GM12864 (cell line): ENCODE measurements at places on chromosomes 5 and 9.
A peak's percentile ranks its signal among the peaks of the same experiment; 100 is the strongest.

GRCh38 chr5:147559749-147560148 lies 49.9 kb upstream of the DPYSL3 start:
- DNase-seq = no peak

- DNase-seq = no peak
These were observed 10.3 kb upstream of the WDR5 start for GRCh38 chr9:134125413-134126095.

- no peak for DNase-seq
These were observed 67.0 kb upstream of the ATG10 start for GRCh38 chr5:81904861-81905260.

DNA sequence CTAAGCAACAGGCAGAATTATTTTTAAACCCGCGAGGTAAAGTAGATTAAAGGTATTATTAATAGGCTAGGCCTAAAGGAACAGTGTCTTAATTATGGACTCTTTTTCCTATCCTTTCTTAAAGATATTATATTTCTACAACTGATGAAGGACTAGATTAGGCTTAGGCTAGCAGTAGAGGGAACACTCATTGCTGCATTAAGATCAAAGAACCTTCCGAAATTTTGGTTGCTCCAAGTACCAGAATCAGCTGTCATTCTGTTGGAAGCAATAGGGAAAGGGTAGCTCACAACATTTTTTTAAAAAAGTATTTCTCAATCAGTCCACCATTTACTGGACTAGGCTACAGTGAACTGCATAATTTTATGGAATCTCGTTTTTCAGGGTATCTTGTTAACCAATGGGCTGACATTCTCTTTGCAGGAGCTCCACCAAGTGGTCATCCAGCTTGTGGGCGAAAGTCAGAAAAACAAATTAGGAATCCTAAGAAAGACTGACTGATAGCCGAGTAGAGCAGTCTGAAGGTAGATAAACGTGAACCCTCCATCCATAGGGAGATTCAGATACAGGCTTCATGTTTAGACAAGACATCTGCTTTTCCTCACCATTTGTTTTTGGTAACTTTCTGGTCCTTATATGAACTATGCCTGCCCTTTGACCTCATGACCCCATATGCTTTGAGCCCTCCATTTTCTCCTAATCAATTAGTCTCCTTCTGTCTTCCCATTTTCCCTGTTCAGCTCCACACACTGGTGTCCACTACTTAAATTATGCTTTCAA lies 103.6 kb upstream of the CHD1 start:
- no peak for DNase-seq

DNA sequence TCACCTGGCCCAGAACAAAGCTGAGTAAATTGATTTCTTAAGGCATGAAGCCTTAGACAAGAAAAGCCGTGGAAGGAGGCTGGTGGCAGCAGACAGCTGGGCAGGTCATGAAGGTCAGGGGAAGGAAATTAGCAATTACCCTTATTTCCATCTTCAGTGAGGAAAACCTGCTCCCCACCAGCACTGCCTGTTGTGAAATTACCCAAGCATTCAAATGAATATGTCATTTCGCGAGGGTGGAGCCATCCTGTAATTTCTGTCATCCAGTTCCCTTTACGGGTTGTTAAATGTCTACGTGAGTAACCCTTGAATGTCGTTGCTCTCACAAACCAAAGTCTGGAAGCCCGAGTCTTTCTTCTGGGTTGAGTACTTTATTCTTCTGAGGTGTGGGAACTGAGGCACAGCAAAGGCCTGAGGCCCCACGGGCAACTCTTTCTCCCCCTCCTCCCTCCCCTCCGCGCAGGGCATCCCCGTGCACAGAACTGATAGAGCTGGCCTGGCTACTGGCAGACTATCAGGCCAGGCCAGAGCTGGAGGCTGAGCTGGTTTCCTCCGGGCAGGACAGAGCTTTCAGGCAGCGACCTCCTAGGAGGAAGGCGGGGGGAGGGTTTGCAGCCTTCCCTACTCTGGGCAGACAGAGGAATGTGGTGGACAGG lies 22.0 kb upstream of the AK3 start:
- no peak for DNase-seq

- no peak for DNase-seq
These were observed 19.0 kb downstream of the SPDL1 start for GRCh38 chr5:169602535-169602934.

DNA sequence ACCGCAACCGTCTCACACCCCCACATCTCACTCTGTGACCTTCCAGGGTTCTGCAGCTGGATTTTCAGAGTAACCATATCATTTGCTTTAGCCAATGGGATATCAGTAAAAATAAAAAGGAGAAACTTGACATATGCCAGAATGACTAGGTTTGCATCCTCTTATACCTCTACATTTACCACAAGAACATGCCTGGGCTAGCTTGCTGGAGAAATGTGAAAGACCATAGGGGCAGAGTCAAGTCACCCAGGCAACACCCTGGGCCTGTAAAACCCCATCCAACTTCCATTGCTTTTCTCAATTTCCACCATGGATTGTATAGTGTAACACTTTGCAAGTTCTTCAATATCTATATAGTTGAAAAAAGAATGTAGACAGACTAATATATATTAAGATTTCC lies 731.1 kb downstream of the PTPRD start:
- no peak for DNase-seq

- DNase-seq = no peak
These were observed 65.2 kb downstream of the PPARGC1B start for GRCh38 chr5:149795360-149795759.

DNA sequence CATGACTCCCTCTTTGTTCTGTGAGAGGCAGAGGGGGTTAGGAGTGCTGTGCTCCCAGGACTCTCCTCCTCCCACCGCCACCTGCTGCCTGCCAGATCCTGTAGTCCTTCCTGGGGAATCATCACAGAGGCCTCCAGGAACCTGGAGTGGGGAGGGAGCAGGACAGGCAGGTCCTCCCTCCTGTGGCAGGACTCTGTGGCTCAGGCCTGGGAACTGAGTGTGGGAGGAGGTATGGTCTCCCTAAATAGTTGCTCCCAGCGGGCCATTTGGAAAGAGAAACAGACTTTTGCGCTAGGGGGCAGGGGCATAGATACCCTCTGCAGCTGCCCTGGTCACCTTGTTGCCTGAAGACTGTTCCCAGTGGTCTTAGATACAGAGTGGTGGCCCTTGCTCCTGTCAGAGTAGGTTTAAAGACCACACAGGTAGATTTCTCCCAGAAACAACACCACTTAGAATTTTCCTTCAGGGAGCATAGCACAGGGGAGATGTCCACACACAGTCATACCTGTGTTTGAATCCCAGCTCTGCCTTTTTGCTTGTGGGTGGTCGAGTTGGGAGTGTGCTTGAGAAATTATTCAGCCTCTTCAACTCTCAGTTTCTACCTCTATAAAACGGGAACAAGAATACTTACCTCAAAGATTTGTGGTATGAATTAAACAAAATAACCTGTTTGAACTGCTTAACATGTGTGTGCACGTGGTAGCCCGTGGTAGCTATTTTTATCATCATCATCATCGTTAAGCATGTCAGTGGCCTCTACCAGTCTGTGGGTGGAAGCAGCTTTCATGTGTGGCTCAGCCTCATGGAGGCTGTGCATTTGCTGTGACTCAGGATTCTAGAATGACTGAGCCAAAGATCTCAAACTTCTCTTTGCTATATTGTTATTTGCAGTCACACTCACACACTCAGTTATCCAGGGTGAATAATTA lies 55.8 kb downstream of the SLC22A5 start:
- peak; percentile 88 for DNase-seq

GRCh38 chr9:6153425-6153824 lies 62.2 kb upstream of the IL33 start:
- DNase-seq = no peak

DNA sequence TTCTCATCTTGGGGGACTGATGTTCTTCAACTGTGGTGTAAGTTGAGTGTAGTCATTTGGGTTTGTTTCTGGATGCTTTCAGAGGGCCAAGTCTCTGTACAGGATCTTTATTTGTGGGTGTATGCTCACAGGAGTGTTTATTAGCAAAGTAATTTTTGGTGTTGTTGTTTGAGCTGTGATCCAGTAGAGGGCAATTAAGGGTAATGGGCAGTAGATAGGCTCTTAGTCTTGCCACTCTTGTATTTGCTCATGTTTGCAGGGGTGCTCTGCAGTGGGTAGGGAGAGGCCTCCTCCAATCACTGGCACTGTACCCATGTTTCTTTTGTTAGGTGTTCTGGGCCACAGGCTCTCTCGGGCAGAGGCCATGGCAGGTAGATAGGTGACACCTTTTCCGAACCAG lies 45.9 kb upstream of the ITGA2 start:
- DNase-seq = no peak

DNA sequence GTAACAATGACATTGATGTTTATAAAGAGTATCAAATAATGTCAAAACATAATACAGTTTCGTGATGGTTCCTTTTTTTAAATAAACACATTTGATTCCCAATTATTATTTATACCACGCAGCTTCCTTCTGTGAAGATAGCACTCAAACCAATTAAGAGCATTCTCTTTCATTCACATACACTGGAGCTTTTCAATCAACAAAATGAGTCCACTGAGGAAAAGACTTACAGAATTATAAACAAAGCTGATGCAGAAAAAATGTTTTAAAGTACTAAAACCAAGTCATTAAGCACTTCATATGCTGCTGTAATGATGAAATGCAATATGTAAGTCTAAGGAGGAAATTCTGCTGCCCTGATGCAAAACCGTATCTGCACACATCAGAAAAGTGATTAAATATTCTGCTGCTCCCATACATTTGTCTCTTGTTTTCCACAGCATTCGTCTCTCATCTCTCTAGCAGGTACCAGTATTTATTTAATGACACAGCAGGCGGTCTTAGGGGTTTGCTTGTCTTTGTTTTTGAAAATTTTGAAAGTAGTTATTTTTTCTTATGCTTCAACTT lies 147.1 kb downstream of the CDH10 start:
- no peak for DNase-seq

DNA sequence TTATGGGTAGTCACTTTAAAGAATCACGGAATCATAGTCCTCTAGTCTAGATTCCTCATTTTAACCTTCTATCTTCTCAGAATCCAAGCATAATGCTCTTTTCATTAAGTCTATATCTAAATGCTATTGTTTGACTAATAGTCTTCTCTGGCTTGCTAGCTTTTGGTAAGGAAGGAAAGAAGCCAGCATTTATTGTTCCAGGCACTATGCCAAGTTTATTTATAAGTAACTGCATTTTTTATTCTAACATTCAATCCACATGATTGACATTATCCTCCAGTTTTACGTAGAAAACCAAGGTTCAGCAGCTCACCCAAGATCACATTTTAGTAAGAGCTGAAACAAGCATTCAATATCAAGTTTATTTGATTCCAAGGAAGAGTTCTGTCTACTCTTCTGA lies 254.2 kb downstream of the SAXO1 start:
- DNase-seq = no peak

- DNase-seq = no peak
These were observed 447.8 kb downstream of the PLK2 start for GRCh38 chr5:58012102-58012501.

- DNase-seq = no peak
These were observed 885.7 kb downstream of the NR2F1-AS1 start for GRCh38 chr5:92695123-92696003.

DNA sequence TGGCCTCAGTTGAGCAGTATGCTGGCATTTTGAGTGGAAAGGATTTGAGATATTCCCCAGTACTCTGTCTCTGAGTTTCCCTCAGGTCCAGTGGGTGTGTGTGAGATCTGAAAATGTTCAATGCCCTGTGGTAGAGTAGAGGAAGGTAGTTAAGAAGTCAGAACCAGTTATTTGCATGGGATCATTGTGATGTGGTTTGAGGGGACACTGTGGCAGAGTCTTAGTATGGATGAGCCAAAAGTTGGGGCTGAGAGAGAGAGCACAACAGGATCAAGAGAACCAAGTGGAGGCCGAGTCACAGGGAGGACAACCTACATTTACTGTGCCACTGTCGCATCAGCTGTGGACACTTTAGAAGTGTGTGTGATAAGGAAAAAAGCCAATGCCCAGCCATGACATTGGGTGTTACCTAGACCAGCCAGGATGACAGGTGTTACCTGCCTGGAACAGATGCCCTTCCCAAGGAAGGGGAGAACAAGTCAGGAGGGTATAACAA lies 128.9 kb upstream of the IL12B start:
- DNase-seq = no peak

DNA sequence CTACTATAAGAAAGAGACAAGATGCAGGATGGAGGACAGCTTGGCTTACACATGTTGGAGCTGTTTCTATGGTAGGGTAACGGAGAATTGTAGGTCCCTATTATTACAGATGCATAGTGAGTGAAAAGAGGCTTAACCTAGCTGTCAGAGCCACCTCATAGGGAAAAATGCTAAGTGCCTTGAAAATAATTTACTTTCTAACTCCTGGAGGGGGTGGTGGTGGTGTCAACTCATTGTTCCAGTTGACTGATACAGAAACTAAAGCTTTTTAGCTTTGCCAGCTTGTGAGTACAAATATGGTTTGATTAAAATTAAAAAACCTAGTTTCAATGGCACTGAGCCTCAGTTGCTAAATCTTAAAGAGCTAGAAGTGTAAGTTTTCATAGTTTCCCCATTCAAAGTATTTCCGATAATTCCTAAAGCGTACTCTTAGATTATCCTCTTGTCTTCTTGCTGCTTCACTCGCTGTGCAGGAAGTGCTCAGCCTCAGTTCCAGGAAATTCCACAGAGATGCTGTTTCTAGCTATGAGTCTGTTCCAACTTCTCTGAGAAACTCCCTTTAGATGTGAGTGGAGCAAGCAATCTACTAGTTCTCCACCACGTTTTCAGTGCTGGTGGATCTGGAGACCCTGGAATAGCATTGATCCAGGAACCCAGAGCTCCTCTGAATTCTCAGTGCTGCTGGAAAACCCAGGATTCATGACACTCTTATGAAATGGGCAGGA lies 265.2 kb downstream of the DMAC1 start:
- DNase-seq = no peak

DNA sequence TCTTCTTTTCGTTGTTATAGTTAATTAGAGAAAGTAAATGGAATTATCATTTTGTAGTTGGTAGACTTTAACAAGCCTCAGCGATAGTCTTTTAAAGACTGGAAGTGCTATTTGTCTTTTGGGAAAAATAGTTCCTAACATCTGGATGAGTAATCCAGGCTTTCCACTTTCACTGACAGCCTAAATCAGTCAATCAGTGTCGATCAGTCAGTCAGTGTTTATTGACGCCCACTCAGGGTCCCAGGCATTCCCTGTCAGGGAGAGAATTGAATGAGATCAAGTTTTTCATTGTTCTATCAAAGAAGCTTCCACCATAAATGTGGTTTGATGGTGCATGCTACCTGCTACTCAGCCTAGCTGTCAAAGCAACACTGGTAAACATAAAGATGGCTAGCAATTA lies 2.6 kb downstream of the ABL1 start:
- DNase-seq = no peak

DNA sequence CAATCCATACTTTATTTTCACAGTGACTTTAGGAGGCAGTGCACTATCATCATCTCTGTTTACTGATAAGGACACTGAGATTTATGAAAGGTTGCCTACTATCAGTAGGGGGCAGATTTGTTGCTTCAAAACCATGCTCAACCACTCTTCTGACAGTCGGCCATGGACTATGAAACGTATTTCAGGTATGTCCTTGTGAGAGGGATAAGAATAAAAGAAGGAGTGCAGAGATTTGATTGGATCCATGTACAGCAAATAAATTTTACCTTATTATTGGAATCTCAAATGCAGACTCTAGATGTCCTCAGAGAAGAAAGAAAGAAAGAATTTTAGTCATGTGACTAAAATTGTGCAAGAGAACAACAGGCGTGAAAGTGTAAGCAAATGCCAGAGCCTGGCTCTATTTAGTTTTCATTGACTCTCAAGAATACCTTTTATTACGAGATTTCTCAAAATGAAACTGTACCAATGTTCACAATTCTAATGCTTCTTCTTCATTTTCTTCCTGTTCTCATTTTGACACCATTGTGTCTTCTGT lies 296.6 kb upstream of the RASA1 start:
- no peak for DNase-seq
